Fibroblast of pulmonary artery (primary cell): ENCODE measurements at places on chromosomes 5 and 9.
A peak's percentile ranks its signal among the peaks of the same experiment; 100 is the strongest.

- peak; percentile 70 for DNase-seq
Observed at GRCh38 chr9:127104581-127105311, 17.7 kb downstream of the ANGPTL2 start.

GRCh38 chr9:98477884-98478283, 222.4 kb upstream of the TBC1D2 start:
- no peak for DNase-seq

DNA sequence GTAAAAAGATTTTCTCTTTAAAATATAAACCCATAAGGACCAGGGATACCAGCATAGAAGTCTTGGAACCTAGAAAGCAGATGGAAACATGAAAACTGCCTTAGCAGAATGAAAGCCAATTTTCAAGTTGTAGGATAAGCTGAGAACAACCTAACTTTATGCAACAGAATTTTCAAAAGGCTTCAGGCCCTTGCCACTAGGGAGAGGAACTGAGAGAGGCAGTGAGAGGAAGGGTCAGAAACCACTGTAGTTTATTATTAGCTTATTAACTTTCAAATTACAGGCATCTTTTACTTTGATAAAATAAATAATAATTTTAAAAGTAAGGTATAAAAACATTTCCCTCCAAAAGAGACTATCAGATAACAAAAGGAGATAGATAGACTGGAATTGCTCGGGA, 33.4 kb downstream of the FAM81B start:
- DNase-seq = no peak

- DNase-seq = no peak
Observed at GRCh38 chr5:142171270-142171669, 62.7 kb downstream of the NDFIP1 start.

GRCh38 chr5:139652788-139653241, 4.7 kb downstream of the CXXC5 start:
- no peak for DNase-seq

DNA sequence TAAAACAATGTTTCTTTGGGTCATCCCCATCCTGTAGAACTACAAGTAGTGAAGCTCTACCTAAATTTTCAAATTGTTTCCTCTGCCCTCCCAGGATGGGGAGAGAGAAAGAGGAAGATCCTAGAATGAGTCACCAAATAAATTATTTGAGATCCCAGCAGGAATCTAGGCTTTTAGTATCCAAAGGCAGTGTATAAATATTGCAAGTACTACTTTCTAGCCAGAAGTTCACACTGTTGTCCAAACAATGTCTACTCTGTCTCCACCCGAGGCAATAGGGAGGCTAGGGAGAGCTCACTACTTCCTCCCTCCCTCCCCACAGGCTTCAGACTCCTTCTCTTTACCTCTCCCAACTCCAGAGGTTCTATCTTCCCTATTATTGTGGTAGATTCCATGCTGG, 362.8 kb downstream of the MRPS30 start:
- DNase-seq = no peak

- DNase-seq = no peak
Observed at GRCh38 chr9:75490326-75490725, 400.1 kb upstream of the PCSK5 start.

- no peak for DNase-seq
Observed at GRCh38 chr9:71990466-71990865, 69.9 kb downstream of the C9orf57 start.

GRCh38 chr5:149916334-149917072, 28.1 kb downstream of the PDE6A start:
- DNase-seq = no peak

GRCh38 chr5:120604884-120605283, 140.8 kb downstream of the PRR16 start:
- peak; percentile 87 for DNase-seq

DNA sequence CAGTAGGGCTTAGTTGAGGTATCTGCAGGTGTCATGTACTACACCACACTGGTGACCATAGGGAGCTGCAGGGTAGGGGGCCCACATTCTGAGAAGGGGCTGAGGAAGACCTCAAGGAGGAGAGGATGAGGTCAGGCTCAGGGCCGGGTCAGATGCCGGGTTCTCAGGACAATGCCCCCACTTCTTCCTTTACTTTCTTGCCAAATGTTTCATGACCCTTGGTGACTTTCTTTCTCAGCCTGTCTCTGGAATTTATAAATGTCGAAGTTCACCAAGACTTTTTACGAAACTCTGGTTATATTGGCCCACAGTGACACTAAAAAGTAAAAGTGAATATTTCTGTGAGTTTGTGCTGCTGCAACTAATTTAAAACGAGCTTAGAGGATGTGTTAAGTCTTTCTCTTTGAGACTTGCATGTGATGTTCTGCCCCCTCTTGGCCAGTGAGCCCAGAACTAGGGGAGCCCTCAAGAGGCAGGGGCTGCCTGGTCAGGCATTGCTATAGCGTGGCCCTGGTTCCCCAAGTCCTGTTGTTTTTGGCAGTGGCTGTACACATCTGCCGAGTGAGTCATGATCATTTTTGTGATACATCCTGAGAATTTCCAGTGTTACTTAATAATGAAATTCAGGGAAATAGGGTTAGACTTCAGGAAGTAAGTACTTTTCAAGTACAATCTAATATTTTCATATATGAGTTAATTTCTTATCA, 11.2 kb downstream of the ACO1 start:
- peak; percentile 96 for DNase-seq

GRCh38 chr5:84344788-84345187, 39.9 kb downstream of the EDIL3 start:
- no peak for DNase-seq

DNA sequence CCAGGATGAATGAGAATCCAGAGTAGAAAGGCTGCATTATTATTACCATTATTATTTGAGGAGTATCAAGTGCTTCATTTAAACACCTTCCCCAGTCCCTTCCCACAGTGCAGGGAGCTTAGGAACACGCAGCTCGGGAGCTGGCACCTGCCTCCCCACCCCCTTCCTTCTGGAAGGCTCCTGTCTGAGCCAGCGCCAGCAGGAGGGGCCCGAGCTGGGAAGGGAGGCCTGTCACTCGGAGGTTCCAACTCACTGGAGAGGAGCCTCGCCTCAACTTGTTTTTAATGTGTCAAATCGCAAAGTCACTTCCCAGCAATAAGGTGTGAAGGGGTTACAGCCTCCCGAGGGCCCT, 156.4 kb upstream of the IRX4 start:
- DNase-seq = no peak

GRCh38 chr9:8857926-8858595, 1058.5 kb upstream of the DMAC1 start:
- peak; percentile 32 for DNase-seq

DNA sequence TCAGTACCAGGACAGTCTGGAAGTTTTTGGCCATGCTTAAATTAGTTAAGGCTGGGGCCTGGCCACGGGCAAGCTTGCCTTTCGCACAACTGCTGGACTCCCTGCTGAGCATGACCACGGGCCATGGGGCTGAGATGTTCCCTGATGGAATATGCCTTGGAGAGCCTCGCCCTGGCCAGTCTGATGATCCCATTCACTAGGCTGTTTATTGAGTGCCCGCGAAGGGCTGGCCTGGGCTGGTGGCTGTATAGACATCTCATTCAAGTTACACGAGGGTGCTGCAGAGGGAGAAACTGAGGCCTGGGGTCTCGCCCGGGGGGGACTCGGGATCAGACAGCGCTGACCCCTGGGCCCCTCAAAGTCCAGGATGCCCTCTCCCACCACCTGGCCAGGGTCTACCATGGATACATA, 7.8 kb upstream of the RXRA start:
- DNase-seq = no peak

DNA sequence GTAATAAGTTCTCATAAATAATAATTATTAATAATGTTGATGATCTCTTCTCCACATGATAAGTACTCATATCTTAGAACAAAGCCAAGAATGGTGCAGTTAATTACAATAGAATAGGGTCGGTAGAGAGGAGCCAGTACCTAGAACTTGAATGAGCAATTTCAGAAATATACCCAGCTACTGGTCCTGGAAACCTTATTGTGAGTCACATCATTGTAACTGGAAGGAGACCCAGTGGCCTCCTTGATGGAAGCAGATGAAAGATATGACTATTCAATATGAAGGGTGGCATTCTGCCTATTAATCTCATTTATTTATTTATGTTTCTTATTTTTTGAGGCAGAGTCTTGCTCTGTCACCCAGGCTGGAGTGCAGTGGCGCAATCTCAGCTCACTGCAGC, 37.7 kb upstream of the SHOC1 start:
- no peak for DNase-seq

GRCh38 chr5:164470312-164470711, 964.9 kb downstream of the MAT2B start:
- DNase-seq = no peak

- no peak for DNase-seq
Observed at GRCh38 chr9:20209391-20210340, 412.6 kb downstream of the MLLT3 start.

DNA sequence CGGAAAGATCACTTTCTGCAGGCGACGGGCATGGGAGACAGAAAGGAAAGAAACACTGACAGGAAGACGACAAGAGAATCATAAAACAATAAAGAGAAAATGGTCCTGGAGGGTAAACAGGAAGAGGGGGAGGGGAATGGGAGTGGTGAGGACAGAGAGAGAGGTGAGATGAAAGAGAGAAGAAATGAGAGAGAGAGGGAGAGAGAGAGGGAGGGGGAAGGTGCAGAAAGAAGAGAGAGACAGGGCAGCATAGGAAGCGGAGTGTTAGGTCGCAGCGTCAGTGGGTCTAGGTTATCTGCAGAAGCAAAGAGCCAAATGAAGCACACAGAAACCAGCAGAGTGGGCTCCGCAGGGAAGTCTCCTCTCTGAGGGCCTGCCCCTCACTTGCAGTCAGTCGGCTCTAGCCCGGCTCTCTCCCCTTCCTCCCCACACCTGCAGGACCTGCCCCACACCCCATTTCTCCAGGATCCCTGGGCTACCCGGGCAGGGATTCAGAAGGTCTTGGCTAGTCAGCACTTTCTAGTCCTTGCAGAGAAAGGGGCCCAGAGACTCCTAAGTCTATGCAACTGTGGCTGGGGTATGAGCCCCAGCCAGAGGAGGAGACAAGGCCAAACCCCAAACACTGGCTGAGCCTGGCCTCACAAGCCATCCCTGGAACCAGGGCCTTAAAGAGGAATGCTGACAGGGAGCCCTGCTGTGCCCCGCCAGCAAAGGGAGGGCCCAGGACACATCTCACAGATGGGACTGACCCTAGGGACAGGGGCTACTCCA, 29.7 kb upstream of the MEIKIN start:
- DNase-seq = no peak

DNA sequence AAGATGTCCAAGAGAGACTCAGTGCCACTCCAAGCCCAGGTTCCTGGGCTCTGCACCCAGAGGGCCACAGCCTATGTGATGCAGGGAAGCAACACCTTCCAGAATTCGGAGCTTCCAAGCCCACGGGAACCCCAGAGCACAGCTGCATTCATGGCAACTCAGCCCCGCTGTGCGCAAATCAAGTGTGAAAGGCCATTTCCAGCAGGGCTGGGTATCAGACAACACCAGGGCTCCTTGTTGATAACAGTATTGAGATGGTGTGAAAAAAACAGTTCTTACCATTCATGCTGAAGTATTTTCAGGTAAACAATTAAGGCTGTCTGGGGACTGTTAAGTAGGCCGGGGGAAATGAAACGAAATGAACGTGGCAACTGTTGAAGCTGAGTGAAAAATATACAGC, 10.1 kb downstream of the ROR2 start:
- no peak for DNase-seq

DNA sequence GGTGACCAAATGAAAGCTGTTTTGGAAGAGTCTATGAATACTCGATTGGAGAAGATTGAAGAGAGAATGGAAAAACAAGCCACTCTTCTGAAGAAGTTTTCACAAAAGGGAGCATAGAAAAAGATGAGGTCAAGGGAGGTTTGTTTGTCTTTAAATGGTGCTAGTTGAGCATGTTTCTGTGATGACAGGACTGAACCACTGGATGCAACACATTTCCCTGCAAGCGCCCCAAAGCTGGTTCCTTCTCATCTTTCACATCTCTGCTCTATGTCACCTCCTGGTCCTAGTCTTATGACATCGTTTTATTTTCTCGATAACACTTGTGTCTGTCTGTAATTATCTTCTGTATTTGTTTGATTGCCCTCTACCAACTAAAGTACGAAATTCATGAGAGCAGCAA, 3.8 kb upstream of the CCDC192 start:
- no peak for DNase-seq

DNA sequence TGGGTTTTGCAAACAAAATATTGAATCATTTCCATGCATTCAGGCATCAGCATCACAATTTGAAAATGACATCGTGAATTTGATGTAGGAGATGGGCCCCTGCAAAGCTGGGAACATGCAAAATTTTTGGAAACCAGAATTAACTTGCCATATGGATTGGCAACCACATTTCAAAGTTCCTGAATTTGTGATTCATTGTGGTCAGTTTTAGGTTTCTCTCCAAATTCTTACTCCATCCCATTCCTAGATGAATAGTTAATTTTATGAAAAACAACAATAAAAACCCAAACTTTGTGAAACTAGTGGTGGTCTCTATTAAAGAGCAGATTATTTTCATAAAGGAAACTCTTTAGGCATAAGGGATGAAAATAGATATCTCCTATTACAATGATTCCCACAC, 107.8 kb upstream of the SLIT3 start:
- no peak for DNase-seq

GRCh38 chr5:143059976-143060765, 290.0 kb downstream of the ARHGAP26 start:
- no peak for DNase-seq

DNA sequence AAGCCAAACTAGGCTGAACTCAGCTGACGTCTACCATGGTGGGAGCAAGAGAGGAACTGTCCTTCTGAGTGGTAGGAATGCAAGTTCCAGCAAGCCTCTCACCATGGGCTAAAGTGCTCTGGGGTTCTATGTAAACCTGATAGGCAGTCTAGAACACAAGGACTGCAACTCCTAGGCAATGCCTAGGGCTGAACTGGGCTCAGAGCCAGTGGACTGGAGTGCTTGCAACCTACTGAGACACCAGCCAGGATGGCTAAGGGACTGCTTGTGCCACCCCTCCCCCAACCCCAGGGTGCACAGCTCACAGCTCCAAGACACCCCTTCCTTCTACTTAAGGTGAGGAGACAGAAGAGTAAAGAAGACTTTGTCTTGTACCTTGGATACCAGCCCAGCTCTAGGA, 12.1 kb upstream of the RCL1 start:
- DNase-seq = no peak

- DNase-seq = no peak
Observed at GRCh38 chr5:93794954-93795353, 53.6 kb upstream of the POU5F2 start.

- no peak for DNase-seq
Observed at GRCh38 chr9:129072171-129072570, 8.7 kb upstream of the DOLPP1 start.

- peak; percentile 3 for DNase-seq
Observed at GRCh38 chr9:7439355-7439995, 360.1 kb downstream of the DMAC1 start.

DNA sequence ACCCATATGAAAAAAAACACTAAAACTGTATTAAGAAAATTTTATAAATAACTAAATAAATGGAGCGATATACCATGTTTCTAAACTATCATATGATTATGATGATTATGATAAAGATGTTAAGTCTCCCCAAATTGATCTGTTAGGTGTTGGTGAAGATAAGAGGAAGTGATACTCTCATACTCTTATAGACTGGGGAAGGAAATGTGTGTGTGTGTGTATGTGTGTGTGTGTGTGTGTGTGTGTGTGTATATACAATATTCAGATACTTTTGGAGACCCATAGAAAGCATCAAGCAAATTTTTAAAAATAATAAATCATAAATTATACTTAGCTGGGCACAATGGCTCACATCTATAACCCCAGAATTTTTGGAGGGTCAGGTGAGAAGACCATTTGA, 62.9 kb downstream of the TMEM232 start:
- no peak for DNase-seq

GRCh38 chr5:68446487-68446894, 230.9 kb downstream of the PIK3R1 start:
- no peak for DNase-seq

GRCh38 chr9:85079349-85079748, 409.8 kb downstream of the NTRK2 start:
- no peak for DNase-seq
